Right renal cortex interstitium (tissue), 3 donors: ENCODE measurements at places on chromosomes 7 and 10. TPM values are rescaled to one million over a fixed set of nuclear protein-coding genes. Genes with fewer than 3 reads are reported as not detected.

The ANXA8 gene
- 0.21 TPM for polyA plus RNA-seq

The TSPAN13 gene
- polyA plus RNA-seq: 26.7 TPM

The SVIL gene
- 37.2 TPM for polyA plus RNA-seq

The TMEM229A gene
- polyA plus RNA-seq: 0.16 TPM

The TMEM213 gene
- 48.0 TPM for polyA plus RNA-seq

The SMO gene
- polyA plus RNA-seq: 110 TPM

The SFRP4 gene
- 1.5 TPM for polyA plus RNA-seq

The OR2A5 gene
- polyA plus RNA-seq: 0.08 TPM

The ZNF775 gene
- polyA plus RNA-seq: 4.1 TPM

- DNase-seq: no peak
Observed at GRCh38 chr7:55212176-55212575, 153.0 kb upstream of the LANCL2 start.

DNA sequence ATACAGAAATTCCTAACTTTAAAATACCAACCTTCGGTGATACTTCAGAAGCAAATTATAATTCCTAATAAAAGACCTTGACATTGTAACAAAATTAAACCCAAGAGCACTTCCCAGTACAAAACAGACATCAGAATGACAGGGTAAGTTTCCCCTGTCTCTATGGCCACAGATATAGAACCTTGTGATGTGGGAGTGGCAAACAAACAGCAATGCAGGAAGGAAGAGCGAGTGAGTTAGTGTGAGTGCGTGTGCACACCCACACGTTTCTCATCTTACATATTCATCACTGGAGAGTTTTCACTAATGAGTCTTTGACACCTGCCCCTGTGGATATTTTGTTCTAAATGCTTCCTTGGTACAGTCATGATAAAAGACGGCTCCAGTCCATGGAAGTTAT, 72.2 kb downstream of the VWC2 start:
- no peak for DNase-seq

DNA sequence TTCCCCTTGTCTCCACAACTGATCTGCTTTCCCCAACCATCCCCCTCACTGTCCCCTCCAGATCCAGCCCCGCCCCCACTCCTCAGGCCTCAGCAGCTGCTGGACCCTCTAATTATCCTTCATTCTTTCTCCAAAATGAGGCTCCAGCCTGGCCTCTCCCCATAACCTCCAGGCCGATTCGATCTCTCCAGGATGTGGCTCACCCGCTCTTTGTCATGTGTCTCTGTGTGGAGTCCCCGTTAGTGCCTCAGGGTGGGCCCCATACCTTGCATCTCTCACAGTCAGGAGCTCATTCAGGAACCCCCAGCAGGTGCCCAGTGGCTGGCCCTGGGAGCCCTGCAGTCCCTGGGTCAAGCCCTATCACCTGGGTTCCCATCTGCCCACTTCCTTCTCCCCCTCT, 1.3 kb downstream of the PILRA start:
- no peak for DNase-seq

GRCh38 chr7:29194594-29195427, at the start of gene CHN2:
Gene CHN2 (plus strand): TSS chr7:29194775.
- no peak for DNase-seq

GRCh38 chr10:77007834-77008233, 629.8 kb downstream of the KCNMA1 start:
- DNase-seq: no peak

- no peak for DNase-seq
Observed at GRCh38 chr7:107579554-107579884, 527 bp upstream of the BCAP29 start.

DNA sequence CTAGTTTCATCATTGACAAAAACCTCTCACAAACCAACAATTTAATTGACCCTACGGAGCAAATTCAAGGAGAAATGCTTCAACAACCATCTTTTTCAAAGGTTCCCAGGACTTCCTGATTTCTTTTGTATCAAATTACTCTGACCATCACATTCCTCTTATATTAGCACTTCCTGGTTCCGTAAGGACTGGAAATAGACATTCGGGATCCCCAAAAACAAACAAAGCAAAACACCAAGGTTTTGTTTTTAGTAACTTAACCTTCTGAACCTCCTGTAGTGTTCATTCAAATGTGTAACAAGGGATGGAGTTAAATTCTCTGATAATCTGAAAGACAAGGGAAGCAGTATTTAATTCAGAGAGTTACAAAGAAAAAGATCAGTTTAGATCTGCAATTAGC, 387.6 kb upstream of the NRP1 start:
- DNase-seq: no peak

GRCh38 chr10:96401036-96401435, 42.2 kb upstream of the OPALIN start:
- DNase-seq: no peak

GRCh38 chr7:155204744-155205367, 92.8 kb upstream of the INSIG1 start:
- DNase-seq: no peak

DNA sequence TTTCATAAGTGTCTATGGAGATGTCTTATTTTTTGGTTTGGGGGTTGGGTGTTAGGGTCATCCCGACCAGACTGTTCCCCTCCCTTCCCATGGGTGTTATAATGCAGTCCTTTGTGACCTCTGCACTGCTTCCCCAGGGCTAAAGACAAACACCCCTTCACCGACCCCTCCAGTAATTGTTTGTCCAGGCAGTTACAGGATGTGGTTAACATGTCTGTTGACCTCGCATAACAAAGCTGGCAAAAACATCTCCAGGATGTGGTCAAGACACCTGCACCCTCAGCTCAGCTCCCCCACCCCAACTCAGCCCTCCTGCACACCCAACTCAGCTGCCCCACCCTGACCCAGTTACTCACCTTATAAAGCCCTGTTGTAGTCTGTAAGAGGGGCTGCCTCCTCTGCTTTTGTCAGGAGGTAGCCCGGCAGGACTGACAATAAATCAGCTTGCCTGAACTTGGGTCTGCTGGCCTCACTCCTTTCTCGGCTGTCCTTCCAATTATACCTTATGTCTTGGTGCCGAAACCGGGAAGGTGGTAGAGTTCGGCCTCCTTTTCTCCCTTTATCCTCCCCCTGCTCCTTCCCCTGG, 102.2 kb downstream of the ZNF92 start:
- no peak for DNase-seq

- no peak for DNase-seq
Observed at GRCh38 chr7:151585744-151586393, 66.2 kb upstream of the RHEB start.

GRCh38 chr10:99938563-99938962, 71.2 kb downstream of the DNMBP start:
- DNase-seq: no peak

- DNase-seq: no peak
Observed at GRCh38 chr10:97778452-97779302, 6.9 kb upstream of the SFRP5 start.

GRCh38 chr7:148503900-148504487, 86.6 kb upstream of the C7orf33 start:
- no peak for DNase-seq

DNA sequence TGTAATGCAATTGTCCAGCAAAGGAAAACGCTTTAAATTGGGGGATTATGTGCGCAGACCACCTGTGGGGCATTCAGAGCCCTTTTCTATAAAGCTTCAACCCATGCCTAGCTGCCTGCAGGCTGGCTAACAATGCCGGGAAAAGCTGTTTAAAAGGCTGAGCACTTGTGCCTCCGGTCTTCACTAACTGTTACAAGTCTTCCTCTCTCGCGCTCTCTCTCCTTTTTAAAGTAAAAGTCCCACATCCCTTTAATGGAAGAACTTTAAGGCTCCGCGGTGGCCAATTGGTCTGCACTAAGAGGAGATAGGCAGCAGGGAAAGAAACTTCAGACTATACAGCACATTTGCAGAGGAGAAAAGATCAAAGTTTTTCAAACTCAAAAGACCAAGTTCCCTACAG, 4.6 kb downstream of the FZD8 start:
- no peak for DNase-seq

DNA sequence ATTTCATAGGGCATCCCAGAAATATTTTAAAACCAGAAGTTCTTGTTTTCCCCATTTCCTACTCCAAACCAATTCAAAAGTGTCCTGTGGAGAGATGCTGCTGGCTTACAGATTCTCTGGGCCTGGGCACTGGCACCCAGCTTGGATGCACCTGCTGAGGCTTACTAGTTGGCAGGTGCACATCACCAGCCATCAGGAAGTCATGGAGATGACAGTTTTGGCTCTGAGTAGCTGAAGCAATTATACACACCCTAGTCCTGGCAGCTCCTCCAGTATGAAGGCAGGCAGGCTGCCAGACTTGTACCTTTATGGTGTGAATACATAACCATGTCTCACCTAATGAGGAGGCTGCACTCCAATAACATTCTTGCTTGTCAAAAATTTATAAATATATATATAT, 276.6 kb upstream of the GHITM start:
- no peak for DNase-seq

- no peak for DNase-seq
Observed at GRCh38 chr10:120981601-120982391, 130.6 kb downstream of the WDR11 start.

DNA sequence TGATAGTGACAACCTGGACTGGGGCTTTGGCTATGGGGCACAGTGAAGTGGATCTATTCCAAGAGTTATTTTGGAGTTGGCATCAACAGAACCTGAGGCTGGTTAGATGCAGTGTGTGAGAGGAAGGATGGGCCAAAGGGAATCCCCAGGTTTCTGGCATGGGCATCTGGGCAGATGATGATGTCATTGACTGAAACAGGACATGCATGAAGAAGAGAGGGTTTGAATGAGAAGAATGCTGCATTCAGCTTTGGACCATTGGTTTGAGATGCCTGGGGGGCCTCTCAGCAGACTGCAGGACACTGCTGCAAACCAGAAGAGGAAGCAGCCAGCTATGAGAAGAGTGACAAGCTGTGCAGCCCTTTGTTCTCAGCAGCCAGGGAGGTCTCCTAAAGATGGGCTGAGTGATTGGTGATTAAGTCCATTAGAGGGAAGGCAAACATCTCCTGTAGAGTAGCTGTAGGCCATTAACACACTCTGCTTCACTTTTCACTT, 23.1 kb upstream of the PIK3CG start:
- DNase-seq: no peak

DNA sequence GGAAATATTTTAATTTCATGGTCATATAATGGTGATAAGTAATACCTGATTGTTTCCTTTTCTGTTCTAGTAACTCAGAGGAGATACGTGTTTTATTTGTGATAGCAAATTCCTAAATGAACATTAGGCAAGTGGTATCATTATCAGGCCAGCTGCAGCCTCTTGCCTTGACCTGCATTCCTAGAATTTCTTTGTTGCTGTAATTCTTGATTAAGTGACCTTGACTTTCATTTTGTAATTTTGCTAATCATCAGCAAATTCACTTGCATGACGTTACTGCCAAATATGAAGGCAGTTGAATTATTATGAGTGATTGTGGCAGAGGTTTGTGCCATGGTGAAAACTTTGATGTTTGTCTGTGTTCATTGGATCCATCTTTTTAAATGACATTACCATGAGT, 5.6 kb upstream of the AS3MT start:
- DNase-seq: no peak

DNA sequence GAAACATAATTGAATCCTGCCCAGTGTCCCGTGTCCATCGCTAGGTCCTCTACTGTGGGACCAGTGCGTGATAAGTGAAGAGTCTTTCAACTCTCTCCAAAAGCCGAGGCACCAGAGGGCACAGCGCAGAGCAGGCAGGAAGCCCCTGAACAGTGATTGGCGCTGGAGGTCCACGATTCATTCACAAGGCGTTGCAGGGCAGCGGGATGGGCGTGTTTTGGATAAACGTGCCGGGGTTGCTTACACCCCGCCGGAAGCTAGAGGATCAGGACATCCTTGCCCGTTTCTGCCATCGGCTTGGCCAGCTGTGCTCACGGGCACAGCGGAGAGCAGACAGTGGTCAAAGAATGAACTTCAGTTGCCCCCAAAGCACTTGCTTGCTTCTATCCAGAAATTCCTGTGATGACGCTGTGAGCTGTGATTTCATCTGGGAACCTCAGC, 86.0 kb upstream of the PFKP start:
- no peak for DNase-seq

DNA sequence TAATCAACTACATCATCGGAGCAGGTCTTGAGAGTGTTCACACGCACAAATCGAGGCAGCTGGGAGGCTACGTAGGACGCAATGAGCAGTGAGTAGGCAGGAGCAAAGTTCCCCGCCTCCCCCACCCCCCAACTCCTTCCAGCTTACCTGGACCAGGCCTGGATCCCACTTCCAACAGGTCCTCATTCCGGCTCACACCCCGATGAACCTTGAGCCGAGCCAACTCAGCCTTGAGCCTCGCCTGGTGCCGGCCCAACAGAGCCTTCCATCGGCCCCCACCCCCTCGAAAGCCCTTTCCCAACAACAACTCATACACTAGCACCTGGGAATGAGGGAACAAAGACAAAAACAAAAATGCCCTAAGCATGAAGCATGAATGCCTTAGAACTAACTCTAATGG, 1.2 kb downstream of the NSUN5 start:
- no peak for DNase-seq

DNA sequence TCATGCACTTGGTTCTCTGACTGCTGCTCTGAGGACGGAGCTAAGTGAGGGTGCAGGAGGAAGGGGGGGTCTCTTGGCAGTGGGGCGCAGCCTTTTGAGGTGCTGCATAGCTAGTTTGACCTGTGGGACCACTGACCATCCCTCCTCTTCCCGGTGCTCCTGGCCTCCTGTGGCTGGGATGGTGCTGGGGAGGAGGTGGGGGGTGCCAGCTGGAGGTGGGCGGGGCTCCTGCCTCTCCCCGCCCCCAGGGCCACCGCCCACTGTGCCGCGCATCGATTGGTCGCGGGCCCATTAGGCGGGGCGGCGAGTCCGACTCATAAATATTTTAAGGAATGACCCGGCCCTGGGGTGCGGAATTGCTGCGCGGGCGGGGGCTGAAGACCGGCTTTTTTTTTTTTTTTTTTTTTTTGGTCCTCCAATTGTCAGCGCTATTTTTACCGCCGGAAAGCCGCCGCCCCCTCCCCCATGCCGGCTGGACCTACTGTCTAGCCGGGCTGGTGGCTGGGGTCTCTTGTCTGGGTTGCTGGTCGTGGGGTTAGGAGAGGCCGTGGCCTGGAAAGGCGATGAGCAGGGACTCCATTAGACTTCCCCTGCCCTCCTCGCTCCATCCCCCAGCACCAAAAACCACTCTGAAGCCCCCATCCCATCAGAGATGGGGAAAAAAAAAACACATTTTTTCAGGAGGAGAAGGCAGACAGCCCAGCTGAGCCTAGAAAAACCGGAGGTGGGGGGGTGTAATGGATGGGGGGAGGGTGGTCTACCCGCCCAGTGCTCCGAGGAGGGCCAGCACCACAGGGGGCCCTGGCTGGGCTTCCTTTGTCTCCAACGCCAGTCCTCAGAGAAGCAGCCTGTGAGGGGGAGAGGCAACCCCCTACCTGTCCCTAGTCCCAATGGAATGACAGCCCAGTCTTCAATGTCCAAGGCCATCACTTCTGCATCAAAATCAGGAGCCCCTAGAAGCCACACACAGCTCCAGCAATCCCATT, 6.4 kb downstream of the SH2B2 start:
- no peak for DNase-seq
